ENCODE measurements at places on chromosomes 1 and 21.
A peak's percentile ranks its signal among the peaks of the same experiment; 100 is the strongest.

DNA sequence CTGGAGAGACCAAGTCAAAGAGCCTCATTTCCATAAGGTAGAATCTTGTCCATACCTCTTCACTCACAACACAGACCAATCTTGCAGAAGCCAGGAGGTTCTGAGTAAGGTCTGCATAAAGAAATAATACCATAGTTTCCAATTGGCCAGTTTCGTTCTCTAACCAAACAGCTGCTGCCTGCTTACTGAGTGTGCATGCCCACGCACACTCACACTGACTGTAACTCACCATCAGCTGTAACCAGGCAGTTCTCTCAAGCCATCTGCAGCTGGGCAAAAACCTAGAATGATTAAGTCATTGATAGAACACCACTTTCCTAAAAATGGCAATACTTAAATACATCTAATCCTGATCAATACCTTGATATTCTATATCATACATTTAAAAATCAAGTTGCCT, 106.6 kb upstream of the VAV3 start:
- no peak for DNase-seq

GRCh38 chr1:175043824-175044223, 20.6 kb upstream of the MRPS14 start:
- no peak for DNase-seq

DNA sequence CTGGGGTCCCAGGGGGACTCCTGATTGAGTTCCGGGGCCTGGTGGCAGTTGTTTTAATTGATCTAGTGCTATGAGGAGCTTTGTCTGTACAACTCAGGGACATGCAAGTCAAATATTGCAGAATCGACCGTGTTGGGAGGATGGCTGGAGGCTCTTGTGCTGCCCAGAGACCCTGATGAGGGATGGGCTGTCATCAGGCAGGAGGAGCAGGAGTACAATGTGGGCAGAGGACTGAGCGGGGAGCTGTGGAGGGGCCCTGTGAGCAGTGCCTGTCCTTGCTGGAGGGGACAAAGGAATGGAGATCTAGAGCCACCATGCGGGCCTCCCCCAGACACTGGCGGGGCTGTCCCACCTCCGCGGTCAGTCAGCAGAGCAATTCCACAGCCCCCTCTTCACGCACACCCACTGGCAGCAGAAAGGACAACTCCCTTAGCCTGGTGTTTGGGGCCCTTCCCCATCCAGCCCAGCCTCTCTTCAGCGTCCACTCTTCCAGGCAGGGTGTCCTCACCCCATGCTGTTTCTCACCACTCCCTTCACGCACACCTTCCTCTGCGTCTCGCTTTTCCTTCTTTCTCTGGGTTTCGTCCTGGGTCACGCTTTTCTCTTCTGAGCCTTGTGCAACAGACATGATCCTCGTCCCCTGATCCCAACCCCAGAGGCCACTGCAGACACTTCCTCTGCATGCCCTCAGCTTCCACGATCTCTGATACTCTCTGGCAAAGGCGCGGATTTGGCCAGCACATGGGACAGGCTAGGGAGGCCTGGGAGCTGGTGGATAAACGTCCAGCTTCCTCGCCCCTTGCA, 122.6 kb downstream of the GRIK3 start:
- no peak for DNase-seq

- no peak for DNase-seq
These were observed 63.6 kb upstream of the DENND1B start for GRCh38 chr1:197838836-197839235.

DNA sequence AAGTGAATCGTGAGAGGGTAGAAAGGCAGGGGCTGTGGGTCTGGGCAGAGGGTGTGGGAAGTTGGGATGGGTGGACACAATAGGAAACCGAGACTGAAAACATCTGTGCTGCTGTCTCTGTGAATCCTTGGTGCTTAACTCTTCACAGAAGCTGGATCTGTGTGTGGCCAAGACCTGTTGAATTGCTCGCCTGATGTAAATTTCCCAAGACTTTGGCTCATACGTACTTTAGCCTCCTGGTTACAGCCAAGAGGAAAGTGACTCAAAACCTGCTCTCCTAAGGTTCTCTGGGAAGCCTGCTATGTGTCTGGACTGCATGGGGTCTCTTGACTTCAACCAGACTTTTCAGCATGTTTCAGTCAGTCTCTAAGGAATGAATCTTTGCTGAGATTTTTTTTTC, 270.3 kb downstream of the RWDD3 start:
- DNase-seq = no peak

GRCh38 chr1:244854166-244854565, 10.2 kb downstream of the HNRNPU start:
- no peak for DNase-seq

GRCh38 chr1:183881387-183882131, 76.6 kb downstream of the RGL1 start:
- DNase-seq = peak; percentile 75

- no peak for DNase-seq
These were observed 36.5 kb upstream of the DNASE2B start for GRCh38 chr1:84361796-84362195.

GRCh38 chr1:215888159-215888558, 321.1 kb downstream of the KCTD3 start:
- peak; percentile 63 for DNase-seq

DNA sequence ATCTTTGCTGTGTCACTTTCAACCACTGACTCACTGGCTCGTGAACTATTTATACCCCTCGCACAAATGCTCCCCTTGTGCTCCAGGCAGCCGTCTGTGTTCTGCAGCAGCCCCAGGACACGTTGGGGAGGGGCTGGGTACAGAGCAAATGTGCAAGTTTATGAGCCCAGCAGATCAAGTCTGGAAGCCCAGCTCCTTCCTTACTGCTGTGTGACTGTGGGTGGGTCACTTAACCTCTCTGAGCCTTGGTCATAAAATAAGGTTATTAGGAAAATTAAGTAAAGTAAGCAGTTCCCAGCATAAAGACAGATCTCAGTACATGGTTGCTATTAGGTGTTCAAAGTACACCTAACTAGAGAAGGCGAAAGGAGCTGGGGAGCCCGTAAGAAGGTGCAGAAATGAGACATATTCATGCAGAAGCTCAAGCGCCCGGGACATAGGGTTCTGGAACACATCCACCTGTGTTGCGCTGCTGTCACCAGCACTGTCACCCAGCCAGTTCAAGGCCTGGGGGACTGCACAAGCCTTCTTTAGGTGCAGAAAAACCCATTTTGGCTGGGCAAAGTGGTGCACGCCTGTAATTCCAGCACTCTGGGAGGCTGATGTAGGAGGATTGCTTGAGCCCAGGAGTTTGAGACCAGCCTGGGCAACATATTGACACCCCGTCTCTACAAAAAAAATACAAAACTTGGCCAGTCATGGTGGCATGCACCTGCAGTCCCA, 13.8 kb downstream of the EFHD2 start:
- no peak for DNase-seq

DNA sequence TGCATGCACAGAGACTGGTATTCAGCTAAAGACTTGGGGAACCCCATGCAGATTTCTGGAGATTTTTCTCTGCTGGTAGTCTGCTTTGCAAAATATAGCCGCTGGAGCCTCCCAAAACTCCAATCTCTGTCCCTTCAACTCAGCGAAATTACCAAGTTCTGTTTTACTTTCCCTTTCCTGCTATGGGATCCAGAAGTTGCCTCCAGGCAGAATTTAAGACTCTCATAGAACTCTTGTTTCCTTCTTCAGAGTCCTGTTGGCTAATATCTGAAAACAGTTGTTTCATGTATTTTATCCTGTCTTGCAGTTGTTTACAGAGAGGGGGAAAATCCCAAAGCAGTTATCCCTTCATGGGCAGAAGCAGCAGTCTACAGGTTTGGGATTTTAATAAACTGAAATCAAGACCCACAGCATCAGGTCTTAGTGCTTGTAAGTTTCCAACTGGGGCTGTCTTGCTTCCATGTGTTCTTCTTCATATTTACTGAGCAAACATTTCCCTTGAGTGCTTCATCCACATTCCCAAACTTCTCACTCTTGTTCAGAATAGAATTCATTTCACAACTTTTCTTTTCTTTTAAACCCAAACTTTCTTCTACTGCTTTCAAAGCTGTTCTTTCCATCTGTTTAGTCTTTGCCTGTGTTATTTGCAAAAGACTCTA, 221.3 kb upstream of the DMRTA2 start:
- no peak for DNase-seq

DNA sequence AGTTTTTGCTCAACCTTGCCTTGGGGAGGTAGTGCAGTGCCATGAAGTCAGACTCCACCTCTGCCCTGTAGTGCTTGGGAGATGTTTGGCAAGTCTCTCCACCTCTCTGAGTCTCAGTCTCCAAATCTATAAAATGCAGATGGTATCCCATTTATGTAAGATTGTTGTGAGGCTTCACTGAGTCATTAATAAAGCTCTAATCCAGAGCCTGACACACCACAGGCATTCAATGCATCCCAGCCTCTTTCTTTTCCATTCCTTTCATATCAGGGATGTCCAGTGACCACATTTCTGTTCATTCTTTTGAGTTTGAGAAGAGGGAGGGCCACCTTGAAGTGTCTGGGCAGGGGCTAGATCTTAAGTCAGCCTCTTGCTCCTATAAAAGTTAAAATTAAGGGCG, 37.6 kb upstream of the LMO4 start:
- no peak for DNase-seq

DNA sequence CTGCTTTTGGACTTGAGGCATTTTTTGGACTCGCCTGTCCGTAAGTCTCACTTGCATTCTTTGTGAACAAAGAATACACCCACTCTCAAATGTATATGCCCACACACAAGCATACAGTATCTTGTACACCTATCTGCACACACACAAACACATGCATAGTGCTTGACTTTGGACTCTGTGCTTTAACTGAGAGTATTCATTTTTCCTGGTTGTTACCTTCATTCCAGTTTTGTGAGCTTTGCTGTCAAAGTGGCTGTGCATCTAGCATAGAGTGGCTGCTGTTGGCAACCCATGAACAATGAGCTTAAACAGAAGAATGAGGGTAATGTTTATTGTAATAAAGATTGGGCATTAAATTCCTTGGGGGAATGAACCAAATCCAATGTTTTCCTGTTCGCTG, 199.0 kb downstream of the PDE4B start:
- no peak for DNase-seq

DNA sequence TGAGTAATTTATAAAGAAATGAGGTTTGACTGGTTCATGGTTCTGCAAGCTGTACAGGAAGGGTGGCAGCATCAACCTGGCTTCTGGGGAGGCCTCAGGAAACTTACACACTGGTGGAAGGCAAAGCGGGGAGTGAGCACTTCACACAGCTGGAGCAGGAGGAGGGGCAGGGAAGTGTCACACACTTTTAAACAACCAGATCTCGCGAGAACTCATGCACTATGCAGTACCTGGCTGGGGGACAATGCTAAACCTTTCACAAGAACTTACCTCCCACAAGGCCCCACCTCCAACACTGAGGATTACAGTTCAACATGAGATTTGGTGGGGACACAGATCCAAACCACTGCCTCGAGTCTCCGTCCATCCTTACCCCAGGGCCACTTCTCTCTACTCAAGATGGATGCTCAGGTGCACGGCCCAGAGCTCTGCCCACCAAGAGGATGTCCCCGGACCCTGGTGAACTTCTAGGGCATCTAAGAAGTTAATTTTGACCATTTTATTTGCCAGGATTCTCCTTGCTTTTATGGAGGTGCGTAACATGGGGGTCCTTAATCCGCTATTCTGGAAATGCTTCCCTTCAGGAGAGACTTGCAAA, 22.7 kb upstream of the ACTRT2 start:
- no peak for DNase-seq

GRCh38 chr1:231200388-231201031, 38.7 kb downstream of the TRIM67 start:
- no peak for DNase-seq

DNA sequence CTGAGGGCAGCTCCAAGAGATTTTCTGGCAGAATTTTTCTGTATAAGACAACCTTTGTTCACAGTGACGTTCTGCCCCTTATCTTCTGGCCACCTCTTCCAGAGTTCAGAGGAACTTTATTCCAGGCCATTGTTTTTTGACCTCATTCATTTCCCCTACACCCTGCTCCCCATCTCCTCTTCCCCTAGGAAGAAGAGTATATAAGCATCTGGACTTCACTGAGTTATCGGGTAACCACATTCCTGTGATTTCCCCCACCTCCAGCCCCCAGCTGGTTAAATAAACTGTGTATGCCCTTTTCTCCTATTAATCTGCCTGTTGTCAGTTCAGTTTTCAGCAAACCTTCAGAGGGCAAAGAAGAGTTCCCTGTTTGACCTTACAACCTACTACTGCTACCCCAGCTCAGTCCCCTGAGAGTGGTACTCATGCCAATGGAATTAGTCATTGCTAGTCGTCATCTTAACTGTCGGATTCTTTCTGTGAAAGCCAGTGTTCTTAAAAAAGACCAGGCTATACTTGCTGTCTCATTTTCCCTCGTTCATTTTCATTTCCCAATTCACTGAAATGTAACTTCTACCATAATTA, 14.3 kb upstream of the ALG14 start:
- DNase-seq = no peak

- no peak for DNase-seq
These were observed 57.2 kb downstream of the KCNN3 start for GRCh38 chr1:154812877-154813276.

DNA sequence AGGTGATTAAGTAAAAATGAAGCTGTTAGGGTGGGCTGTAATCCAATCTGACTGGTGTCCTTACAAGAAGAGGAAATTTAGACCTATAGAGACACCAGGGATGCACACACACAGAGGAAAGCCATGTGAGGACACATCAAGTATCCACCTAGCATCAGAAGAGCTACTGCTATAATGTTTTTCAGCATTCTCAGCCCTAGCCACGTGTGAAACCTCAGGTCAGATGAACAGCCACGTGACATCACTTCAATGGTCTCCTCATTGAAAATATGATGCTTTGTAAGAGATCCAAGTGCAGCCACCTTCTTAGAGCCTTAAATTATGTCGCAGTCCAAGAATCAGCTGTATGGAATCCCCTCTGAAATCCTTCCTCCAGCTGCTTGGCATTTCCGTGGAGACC, 65.1 kb downstream of the C1orf87 start:
- DNase-seq = no peak

DNA sequence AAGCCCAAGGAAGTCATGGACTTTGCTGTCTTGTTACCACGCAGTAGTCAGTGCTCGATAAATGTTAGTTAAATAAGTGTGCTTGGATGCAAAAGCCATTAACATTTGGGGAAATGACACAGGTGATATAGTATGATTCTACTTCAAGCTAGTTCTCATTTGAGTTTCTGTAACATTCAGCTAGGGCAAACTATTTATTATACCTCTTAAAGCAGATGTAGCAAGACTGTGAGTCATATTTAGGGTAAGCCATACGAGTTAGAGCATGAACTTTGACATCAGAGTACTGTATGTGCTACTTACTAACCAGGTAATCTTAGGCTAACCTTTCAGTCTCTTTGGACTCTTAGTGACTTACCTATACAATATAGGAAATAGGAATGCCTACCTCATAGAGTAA, 21.0 kb downstream of the CLCA4 start:
- no peak for DNase-seq

GRCh38 chr1:246074421-246074820, 432.7 kb downstream of the SMYD3 start:
- no peak for DNase-seq

DNA sequence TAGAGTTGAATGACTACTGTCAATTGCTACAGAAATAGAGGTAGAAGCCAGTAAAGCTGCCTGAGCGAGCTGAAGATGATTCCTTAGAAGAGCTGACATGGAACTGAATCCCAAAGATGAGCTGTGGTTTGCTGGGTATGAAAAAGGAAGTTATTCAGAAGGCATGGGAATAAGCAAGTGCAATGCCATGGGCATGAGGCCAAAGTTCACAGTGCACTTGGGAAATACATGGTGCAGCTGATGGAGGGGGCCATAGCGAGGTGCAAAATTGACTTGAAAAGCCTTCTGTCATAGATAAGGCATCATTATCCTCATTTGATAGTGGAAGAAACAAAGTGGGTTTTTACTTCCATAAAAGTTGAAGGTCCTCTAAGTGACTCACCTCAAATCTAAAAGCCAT, 88.6 kb downstream of the NEK7 start:
- no peak for DNase-seq
